GOT3 (cell line): ENCODE measurements at places on chromosomes 12 and 14.

GRCh38 chr14:34620115-34620514, 9.8 kb downstream of the SNX6 start:
- no peak for DNase-seq

DNA sequence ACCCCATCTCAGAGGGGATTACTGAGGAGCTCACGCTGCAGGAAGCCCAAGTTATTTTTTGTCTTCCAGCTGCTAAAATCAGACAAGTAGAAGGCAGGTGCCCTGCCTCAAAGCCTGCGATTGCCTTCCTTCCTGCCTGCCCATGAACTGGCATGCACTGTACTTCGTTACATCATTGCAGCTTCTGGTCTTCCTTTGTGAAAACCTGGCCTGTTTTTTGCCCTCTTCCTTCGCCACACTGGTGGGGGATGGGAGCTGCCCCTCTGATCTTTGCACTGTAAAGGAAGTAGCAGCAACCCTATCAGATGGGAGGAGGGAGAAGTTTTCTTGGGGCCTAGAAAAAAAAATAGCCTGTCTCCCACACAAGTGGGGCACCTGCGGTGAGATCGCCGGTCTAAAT, 1098.7 kb downstream of the BCL11B start:
- DNase-seq = no peak

- no peak for DNase-seq
Measured at GRCh38 chr14:61538464-61539022, 156.8 kb upstream of the HIF1A start.

DNA sequence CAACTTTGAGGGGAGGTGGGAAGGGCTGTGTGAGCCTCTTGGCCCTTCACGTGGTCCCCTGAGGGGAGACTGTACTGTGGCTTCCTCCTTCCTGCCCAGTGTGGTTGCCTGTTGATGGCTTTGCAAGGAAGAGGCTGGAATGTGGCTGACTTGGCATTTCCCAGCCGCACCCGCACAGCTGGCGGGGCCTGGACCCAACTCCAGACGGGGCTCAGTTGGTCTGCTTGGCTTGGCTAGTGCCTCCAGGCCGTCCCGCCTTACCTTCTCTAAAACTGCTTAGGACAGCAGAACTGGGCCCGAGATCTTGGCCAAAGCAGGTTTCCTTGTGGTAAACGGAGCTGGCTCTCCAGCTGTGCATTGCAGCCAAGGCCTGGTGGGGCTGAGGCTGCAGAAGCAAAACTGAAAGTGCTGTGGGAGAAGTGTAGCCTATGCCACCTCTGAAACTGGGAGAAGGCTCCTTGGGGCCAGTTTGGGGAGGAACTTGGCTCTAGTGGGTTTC, 139.5 kb downstream of the SMOC1 start:
- no peak for DNase-seq

DNA sequence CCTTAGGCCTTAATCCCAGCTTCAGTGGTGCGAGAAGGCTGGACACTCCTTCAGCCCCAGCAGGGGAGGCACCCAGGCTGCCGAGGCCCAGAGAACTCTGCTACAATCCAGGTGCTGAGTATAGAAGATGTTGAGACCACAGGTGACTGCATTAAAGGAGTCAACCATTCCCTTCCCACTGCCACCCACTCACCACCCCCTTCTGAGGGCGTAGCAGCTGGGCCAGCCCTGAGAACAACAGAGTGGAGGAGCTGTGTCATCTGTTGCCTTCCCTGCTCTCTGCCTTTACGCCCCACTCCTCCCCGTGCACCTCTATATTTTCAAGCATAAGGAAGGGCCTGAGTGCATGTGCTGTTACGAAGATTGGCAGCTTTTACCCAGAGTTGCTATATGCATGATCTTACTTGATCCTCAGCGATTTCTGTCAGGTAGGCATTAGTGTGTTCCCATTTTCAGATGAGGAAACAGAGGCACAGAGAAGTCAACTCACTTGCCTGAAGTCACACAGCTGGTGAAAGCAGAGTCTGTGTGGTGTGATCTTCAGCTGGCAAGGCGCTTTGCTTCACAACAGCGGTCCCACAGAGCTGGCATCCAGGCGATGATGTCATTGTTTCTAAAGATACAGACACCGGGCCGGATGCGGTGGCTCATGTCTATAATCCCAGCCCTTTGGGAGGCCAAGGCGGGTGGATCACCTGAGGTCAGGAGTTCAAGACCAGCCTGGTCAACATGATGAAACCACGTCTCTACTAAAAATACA, 46.7 kb downstream of the RIN3 start:
- DNase-seq = no peak

DNA sequence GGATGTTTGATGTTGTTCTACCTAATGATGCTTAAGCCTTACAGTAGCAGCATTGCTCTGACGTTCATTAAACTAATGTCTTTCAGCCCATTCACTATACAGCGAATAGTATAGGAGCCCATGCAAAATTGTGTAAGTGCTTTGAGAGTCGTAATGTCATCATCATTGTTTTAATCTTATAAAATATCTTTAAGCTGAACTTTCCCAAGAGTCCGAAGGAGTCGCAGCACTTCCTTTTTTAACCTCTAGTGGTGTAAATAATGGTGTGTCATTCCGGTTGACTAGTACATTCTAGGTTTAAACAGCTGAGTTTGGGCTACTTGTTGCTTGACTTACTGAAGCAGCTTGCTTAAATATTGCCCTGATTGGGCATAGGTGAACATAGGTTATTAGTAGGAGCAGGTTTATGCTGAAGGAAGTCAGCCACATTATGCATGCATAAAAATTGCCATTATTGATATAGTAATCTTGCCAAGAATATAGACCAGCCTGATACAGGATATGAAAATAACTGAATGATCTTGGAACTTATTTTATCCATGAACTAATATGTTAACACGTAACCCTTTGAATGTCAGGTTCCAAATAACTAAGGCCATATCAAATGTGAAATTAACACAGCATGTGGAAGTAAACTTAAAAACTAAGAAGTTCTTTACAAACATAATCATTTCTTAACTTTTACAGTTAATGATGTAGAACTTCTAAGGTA, 2.6 kb downstream of the WNK1 start:
- no peak for DNase-seq

GRCh38 chr14:61575126-61575525, 120.2 kb upstream of the HIF1A start:
- DNase-seq = no peak

DNA sequence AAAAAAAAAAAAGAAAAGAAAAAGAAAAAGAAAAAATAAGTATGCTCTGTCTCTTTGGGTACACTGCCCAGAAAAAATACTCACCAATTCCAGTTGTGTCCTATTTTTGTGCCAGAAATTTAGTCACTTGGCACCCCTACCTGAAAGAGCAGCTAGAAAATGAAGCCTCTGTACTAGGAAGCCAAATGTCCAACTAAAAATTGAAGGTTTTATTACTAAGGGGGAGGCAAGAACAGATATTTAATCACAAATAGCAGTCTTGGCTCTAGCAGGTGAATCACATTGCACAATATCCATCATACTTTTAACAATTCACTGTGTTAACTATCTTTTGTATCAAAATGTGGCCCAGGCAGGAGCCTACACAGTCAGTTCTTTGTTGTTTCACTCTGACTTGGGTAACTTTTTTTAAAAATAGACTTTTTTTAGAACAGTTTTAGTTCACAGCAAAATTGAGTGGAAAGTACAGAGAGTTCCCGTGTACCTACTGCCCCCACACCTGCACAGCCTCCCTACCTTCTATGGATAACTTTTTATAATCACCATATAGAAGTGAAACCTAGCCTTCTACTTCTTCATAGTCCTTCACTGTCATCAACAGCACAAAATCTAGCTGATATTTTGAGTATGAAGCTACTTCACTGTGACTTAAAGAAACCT, 87.1 kb upstream of the ATF7IP start:
- no peak for DNase-seq
